ENCODE measurements at places on chromosomes 4 and X. TPM values are rescaled to one million over a fixed set of nuclear protein-coding genes. Genes with fewer than 3 reads are reported as not detected.

The CYSLTR1 gene
- 1.2 TPM for total RNA-seq

The SAGE1 gene
- not detected for total RNA-seq

The G3BP2 gene
- 395 TPM for total RNA-seq

The GABRE gene
- total RNA-seq: 0.94 TPM

The FUNDC2 gene
- total RNA-seq: 31.4 TPM

The KIT gene
- total RNA-seq: 33.4 TPM

- DNase-seq: no peak
These were observed 2.3 kb downstream of the PF4 start for GRCh38 chr4:73979407-73979957.

GRCh38 chr4:171891038-171891437, 77.8 kb downstream of the GALNTL6 start:
- DNase-seq: no peak

- DNase-seq: no peak
These were observed 49.4 kb downstream of the SPINK2 start for GRCh38 chr4:56772134-56772533.

DNA sequence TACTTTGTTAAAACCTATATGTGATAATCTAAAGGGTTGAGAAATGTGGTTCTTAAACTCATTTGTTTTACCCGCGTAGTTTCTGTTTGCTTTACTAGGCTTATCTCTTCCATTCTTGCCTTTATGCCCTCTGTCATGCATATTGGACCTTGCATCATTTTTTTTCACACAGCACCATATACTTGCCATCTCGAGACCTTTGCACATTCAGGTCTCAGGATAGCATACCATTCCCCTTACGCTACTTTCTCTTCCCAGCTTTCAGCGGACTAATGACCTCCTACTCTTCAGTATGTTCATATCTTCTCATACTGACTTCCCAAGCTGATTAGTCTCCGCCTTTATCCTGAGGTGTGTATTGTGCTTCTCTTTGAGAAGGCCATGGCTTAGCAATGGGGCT, 40.5 kb downstream of the USP38 start:
- no peak for DNase-seq

DNA sequence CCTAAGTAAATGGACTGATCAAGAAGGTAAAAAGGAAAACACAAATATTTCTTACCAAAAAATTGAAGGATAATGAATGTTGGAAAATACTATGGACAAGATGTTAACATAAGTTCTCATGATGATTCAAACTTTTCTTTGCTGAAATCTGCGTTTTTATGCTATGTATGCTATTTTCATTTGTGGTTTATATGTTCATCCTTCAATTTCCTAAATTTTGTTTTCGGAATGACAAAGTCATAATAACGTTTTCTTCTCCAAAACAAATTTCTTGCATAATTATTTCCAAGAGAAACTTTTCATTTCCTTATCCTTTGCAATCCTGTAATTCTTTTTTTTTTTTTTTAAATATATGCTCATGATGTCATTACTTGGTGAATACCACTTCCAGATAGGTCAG, 7.8 kb downstream of the PF4V1 start:
- no peak for DNase-seq

- DNase-seq: no peak
These were observed 9.2 kb downstream of the IRAK1 start for GRCh38 chrX:154010330-154011087.

- DNase-seq: no peak
These were observed 181.4 kb upstream of the MXRA5 start for GRCh38 chrX:3527811-3528210.

GRCh38 chrX:100315566-100315965, 94.5 kb downstream of the PCDH19 start:
- no peak for DNase-seq

DNA sequence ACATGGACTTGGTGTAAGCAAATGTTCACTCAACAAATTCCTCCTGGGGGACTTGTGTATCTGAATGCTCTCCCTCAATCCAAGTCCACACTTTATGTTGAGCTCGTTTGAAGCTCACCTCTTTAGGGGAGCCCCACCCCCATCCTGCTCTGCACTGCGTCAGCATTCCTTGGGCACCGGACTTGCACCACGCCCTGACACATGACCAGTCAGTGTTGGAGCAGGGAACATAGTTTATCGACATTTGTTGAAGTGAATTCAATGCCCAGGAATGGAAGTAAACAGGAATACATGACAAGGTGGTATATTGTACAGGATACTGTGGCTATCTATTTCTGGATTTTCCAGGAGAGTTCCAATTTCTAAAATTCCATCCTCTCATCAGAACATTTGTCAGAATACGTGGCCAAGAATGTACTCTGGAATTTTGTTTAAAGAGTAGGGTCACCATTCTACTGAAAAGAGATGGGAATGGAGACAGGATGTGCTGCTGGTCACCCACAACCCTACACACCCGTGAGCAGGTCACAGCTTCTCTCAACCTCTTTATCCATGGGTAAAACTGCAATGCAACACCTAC, 60.0 kb upstream of the LNX1 start:
- no peak for DNase-seq

- DNase-seq: no peak
These were observed 32.2 kb downstream of the GPAT3 start for GRCh38 chr4:83568062-83568461.

DNA sequence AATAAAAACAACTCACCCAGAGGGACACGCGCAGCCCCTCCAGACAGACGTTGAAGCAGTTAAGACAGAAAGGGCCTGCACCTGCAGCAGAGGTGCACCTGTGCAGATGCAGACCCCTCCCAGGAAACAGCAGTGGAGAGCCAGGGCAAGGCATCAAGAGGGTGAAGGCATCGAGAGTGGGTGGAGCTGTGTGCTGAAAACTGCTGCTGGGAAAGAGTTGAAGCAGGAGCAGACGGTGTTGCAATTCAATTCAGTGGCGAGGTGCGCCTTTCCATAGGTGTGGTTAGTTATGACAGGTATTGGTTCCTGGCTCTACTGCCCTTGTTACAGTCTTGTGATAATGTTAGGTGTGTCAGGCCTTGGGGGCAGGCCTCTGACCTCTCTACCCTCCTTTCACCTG, 16.7 kb downstream of the LETM1 start:
- DNase-seq: no peak

DNA sequence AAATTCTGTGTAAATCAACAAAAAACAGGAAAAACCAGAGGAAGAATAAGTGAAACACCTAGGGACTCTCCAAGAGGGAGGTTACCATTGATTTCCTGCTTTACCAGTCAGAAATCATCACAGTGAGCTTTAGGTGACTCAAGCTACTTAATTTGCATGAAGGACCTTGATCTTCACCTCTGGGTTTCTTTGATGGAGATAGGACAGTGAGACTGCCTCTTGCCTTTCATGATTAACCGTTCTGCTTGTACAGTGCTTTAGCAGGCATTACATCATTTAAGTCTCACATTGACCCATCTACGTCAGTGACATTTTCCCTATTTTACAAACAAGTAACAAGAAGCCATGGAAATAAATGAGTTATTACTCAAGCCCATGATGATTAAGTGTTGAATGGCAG, 3.4 kb upstream of the GK start:
- no peak for DNase-seq

DNA sequence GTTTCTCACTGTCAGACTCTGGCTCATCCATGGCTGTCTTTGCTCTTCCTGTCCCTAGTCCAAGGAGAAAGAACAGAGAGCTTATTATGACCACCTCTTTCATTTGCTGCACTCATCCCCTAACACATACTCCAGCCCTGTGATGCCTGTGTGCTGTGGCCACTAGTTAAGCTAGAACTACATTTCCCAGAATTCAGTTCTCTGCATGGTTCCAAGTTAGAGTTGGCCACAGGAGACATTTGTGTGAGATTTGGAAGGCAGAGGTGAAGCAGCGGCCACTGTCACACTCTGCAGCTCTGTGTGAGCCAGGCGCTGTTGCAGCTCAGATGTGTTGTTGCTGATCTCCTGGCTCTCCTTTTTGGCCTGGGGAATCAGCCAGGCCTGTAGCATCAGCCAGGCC, 188.2 kb upstream of the ATP6AP2 start:
- no peak for DNase-seq

- no peak for DNase-seq
These were observed 117.4 kb upstream of the GRPR start for GRCh38 chrX:16005917-16006316.

DNA sequence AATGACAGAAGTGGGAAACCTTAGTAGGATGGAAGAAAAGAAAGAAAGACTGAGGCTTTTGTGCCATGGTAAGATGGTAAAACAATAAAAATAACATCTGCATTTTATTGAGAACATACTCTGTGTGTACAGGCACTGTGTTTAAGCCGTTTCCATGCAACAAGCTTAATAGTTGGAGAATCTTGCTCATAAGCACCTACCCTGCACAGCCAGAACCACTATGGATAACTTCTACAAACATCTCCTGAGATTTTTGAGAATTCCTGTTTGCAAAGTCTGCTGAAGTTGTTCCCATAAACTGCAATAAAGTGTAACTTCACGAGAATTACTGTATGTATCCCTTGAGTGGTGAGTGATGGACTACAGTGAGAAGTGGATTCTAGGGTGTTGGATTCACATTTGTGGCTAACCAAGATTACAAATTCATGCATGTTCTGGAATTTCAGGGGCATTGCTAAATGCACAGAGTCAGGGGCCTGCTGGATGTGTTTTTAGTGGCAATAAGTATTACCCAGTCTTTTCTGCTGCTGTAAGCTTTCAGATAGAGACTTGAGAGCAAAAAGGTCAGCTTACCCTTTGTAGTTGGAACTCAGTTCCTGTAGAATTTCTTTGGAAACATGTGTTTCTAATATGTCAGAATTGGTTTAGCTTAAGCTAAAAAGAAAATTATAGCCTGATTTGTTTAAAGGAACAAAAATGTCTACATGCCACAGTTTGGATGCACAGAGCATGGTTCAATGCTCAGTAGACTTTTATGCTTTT, 132.5 kb downstream of the AFF1 start:
- DNase-seq: no peak

GRCh38 chr4:170083541-170083940, 6.2 kb downstream of the AADAT start:
- DNase-seq: no peak

- DNase-seq: no peak
These were observed 173.6 kb upstream of the LNX1 start for GRCh38 chr4:53764761-53765490.

DNA sequence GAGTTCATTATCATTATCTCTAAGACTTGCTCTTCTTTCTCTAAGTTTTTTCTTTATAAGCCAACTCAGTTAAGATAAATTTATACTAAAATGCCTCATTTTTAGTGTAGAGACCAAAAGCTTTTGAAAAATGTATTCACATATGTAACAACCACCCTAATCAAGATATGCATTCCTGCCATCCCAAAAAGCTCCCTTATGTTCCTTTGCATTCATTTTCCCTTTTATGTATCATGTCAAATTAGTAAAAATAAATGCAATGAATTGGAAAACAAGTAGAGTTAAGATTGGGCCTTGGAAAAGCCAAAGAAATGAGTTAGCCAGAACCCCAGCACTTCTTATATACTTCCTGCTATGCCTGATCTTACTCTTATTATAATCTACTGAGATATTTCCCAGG, 62.2 kb downstream of the NPY2R start:
- DNase-seq: no peak

DNA sequence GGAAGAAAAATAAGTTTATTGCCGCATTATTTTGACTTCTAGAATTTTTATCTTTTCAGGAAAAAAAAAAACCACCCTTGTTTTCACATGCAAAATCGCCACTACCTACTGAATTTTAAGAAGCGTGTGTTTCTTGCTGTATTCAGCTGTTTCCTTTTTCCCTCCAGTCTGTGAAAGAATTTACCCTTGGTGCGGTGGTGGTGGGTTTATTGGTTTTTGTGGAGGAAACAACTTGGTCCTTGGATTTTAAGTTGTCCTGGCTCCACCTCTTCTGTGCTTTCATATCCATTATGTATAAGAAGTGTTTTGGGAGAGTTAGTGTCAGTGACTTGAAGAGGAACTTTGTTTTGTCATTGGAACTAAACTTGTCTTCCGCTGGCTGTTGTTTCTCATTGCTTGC, 8.1 kb downstream of the RAPGEF2 start:
- no peak for DNase-seq

DNA sequence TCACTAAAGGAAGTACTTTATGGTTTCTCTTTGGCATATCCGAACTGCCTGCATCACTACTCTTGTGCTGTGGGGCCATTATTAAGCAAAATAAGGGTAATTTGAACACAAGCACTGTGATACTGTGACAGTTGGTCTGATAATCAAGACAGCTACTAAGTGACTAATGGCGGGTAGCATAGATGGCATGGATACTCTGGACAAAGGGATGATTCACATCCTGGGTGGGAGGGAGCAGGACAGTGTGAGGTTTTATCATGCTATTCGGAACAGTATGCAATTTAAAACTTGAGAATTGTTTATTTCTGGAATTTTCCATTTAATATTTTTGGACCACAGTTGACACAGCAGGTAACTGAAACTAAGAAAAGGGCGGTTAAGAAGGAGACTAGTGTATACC, 52.6 kb upstream of the CITED1 start:
- DNase-seq: no peak

DNA sequence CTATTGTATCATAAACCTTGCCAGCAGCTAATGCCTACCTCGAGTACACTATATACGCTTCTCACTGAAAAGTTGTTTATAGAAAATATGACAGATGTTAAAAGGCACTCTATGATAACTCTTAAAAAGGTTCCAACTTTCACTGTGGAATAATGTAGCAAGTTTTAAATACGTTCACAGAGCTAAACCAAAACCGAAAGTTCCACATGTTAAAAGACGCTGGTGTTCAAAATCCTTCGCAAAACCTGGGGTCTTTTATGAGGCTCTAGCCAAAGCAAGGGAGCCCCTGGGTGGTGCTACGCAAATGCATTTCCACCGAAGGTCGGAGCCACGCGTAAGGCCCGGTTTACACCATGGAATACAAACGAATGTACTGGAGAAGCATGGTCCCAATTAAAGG, 103.7 kb upstream of the TENM3 start:
- no peak for DNase-seq

Measured in occipital lobe (tissue), 3 donors.